ENCODE measurements at places on chromosomes 4 and X.

GRCh38 chr4:55087009-55087912 is 38.1 kb downstream of the KDR start:
- no peak for DNase-seq

GRCh38 chr4:128284317-128284716 is 3.3 kb downstream of the PGRMC2 start:
- no peak for DNase-seq

DNA sequence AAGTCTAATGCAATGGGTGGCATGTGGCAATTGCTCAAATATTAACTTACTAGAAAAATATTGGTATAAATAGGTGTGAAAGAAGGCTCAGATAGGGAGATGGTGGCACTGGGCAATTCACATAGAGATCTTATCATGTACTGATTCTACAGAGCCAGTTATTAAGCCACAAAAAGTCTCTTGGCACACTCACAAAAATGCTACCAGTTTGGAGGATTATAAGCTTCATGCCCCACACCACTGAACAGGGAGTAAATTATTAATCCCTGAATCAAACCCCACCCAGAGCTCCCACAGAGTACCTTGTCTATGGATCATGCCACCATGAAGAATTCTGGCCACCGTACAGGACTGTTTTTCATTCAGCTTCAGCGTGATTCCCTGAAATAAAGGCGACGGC is 13.8 kb downstream of the MPP1 start:
- no peak for DNase-seq

GRCh38 chr4:148216866-148217814 is 225.1 kb downstream of the NR3C2 start:
- DNase-seq: no peak

- no peak for DNase-seq
Observed at GRCh38 chr4:65669111-65670019, 924 bp downstream of the EPHA5 start.

DNA sequence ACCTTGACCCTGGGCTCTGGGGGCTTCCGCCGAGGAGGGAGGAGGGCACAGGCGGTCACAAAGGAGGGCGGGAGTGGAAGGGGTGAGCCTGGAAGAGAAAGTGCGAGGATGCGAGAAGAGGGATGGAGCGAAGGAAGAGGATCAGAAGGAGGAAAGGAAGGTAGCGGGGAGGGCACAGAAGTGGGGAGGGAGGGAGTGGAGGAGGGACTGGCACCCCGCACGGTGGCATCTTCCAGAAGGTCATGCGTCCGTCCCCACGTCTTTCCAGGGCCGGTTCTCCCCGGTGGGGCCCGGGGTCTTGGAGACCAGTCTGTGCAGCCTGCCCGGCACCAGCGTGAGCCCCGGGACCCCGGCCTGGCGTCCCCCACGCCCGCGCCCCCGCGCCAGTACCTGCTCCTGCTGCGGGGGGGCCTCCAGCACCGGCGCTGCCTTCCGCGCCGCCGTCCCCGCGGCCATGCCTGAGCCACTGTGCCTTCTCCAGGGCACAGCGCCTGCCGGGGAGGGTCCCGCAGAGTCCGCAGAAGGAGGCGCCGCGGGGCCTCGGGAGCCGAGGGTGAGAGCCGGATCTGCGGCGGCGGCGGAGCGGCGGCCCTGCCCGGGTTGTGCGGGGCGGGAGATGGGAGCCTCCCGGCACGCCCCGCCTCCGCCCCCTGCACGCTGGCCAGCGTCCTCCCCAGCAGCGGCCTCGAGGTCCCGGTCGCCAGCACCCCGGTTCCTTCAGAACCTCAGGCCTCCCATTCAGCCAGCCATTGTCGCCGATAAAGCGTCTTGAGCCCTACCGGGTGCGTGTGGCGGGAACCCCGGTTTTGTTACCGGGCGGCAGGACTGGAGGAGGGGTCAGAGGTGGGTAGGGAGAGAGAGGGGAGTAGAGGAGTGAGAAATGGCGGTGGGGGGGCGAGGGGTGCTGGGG is at the start of gene RNF175:
Gene RNF175, minus strand, starts transcription at position 618 of the 910 bp plus-strand sequence. Its CDS starts 162 bp downstream, at position 456.
- no peak for DNase-seq

- no peak for DNase-seq
Observed at GRCh38 chr4:166481739-166482138, 608.7 kb downstream of the TLL1 start.

DNA sequence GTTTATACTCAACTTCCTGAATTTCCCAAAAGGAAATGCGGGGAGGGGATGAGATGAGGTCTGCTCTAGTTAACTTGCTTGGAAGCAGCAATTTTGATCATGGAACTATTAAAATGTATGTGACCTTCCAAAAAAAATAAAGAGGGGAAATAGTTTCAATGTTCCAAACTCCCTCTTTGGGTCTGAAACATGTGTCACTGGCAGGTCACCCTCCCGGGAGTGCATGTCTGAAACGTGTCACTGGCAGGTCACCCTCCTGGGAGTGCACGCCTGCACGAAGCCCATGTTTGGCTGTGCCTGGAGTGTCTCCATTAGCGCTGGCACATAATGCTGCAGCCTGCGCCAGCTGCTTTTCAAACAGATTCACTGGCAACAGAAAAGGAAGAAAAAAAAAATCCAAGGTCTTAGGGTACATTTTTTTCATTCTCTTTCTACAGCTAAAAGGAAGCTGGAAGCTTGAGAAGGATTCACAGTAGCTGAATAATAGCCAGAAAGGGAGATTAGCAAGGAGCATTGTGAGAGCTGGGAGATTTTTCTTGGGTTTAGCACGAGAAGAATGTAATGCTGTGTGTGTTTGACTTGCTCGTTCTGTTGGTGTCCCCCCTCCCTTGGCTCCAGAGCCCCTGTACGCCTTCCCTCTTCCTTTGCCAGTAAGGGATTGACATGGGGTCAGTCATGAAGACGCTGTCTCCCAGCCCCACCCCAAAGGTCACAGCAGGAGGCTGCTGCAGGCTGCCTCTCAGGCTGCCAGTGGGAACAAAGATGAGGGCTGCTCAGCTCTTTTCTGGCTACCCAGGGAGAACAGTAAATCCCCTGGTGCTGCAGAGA is 39.2 kb upstream of the TLR3 start:
- no peak for DNase-seq

GRCh38 chr4:40323866-40324265 is 11.3 kb upstream of the CHRNA9 start:
- no peak for DNase-seq

DNA sequence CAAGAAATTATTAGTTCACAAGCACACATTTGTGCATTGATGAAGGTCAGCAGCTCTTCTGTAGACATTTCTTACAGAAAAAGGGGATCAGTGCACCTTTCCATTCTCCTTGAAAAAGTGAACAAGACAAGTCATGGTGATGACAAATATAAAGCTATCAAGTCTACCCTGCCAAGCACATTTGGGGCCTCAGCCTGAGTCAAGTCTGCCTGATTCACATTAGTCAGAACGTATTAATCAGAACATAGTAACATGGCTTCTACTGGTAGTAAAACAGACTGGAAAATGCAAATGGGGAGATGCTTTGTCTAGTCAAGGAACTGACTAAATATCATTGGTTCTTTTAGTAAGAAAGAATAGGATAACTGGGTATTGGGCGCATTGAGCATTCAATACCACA is 2305.1 kb downstream of the PCDH7 start:
- DNase-seq: no peak

DNA sequence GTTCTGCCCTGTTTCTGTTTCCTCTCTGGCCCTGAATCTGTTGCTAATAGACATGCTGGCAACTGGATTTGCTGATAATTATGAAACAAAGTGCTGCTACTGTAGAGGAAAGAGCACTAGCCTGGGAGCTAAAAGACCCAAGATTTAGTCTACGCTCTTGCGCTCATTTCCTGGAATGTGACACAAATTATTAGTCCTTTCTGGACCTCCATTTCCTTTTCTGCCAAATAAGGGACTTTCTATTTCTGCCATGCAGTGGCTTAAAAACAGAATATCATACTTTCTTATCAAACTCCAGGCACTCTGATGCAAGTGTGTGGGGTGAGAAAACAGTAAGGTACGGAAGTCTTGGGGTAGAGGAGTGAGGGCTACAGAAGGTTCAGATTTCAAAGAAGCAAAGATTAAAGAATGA is 48.3 kb upstream of the GPR174 start:
- DNase-seq: no peak

Data from stimulated activated CD8-positive, alpha-beta memory T cell treated with anti-CD3 and anti-CD28 coated beads, Interleukin-12 subunit alpha, Interleukin-12 subunit beta, amount 100 ng/mL, for 4 hours (primary cell).